ENCODE measurements at places on chromosomes 3 and 15. TPM values are rescaled to one million over a fixed set of nuclear protein-coding genes. Genes with fewer than 3 reads are reported as not detected.

BLOC1S6 gene
- 65.4 TPM for polyA plus RNA-seq

RTP4 gene
- polyA plus RNA-seq, result 0.41 TPM

BMF gene
- polyA plus RNA-seq, result 8.9 TPM

ITIH1 gene
- not detected for polyA plus RNA-seq

CSPG5 gene
- not detected for polyA plus RNA-seq

GOLGA8J gene
- polyA plus RNA-seq, result 0.15 TPM

ACSBG1 gene
- 0.23 TPM for polyA plus RNA-seq

EFCAB12 gene
- polyA plus RNA-seq, result not detected

MNS1 gene
- 6.1 TPM for polyA plus RNA-seq

ALPK3 gene
- 63.9 TPM for polyA plus RNA-seq

All from muscle of arm (tissue), 14 donors.